ENCODE measurements at places on chromosomes 2 and 18.

- no peak for DNase-seq
Measured at GRCh38 chr2:160557903-160558302, 64.3 kb upstream of the RBMS1 start.

DNA sequence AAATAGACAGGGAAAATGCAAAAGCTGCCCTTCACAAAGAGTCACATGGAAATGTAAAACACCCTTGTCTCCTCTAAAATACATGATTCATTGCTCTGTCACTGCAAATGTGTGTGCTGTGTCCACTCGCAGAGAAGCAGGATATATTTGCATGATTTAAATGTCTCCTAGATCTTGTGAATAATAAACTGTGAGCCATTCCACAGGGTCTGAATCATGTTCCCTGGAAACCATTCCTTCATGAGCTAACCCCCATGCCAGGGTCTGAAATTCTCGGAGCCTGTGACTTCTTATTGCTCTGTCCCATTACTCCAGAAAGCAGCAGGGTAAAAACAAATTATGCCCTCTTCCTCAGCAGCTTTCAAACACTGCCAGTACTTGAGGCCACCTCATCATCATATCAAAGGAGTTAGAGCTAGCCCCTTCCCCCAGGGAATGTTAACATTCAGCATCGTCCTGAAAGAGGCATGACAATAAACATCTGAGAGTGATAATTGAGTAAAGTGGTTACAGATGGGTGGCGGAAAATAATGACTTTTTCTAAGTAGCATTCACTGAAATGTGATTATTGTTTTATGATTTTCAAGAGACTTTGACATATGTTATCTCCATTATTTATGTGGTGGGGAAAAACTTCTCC, 11.7 kb upstream of the CNGA3 start:
- peak; percentile 65 for DNase-seq

DNA sequence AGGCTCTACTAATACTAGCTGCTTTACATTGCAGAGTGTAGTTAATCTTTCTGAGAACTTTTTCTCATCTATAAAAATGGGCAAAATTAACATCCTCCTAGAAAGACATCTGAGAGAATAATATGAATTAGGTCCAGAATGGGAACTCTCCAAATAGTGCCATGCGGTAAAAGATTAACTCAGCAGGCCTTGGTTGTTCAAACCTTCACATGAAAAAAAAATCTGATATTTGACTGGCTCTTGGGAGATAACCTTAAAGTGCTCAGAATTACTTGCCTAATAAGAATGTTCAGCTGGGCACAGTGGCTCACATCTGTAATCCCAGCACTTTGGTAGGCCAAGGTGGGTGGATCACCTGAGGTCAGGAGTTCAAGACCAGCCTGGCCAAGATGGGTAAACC, 5.5 kb upstream of the CXXC1 start:
- no peak for DNase-seq

DNA sequence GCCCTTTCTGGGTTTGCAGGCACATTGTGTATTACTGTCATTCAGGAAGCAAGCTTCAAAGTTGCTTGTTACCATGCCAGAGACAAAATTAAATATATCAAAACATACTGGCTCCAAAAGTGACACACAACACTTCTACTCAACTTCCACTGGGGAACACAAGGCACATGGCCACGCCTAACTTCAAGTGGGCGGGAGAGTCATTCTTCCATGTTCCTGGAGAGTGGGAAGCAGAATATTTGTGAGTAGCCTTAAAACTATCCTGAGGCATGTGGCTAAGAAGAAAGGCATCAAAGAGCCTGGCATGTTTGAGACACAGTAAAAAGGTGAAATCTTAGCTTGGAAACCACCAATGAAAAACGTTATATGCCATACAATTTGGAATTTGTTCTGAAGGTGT, 90.5 kb upstream of the TACR1 start:
- no peak for DNase-seq

GRCh38 chr18:58900015-58900649, 35.5 kb downstream of the ZNF532 start:
- DNase-seq = no peak

DNA sequence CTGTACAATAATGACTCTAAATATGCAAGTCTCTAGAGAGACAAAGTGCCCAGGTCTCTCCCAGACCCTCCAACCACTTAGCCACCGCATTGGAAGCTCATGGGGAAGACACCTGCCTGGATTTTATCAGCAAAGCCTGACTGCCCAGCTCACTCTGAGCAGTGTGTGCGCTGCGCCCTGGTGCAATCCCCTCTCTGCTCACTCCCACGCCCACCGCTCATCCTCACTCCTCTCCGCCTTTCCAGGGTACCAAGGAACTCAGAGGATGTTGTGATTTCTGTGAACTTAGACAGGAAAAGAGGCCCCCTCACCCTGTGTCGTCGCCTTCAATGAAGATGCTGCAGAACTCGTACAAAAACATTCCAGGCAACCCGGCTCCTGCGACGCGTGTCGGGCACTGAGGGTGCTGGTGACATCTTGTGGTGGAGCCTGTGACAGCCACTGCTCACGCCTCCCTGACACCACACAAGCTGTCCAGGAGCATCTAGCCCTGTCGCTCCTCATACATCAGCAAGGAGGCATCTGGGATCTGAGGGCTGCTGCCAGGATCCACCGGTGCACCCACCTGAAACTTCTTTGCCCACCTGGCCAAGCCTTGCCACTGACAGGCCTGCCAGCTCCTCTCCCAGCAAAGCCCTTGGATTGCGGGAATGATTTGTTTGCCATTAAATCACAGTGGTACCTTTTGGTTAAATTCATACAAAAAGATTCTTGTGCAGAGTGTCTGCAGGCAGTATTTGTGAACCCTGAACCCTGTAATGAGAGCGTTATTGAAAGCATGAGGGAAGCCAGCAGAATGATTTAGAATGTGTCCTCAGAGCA, 220.4 kb downstream of the ZNF516 start:
- DNase-seq = no peak

- no peak for DNase-seq
Measured at GRCh38 chr2:171530378-171530777, 8.1 kb downstream of the CYBRD1 start.

DNA sequence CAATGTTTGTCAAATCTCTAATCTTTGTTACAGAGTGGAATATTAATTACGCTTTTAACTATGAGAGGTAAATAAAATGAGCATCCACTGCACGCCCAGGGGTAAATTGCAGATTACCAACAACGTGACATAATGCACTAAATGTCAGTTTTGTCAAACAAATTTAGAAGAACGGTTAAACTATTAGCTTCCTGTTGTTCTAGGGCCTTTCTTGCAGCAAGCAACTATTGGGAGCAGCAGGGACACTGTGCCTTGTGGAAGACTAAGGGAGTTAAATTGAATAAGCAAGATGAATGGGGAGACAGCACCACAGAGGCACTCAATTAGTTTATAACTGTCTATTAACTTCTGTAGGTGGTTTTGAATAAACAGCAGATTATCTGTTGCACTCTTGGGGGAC, 391.0 kb upstream of the RAB12 start:
- DNase-seq = no peak

- DNase-seq = no peak
Measured at GRCh38 chr2:69089998-69090397, 77.0 kb downstream of the ANTXR1 start.

DNA sequence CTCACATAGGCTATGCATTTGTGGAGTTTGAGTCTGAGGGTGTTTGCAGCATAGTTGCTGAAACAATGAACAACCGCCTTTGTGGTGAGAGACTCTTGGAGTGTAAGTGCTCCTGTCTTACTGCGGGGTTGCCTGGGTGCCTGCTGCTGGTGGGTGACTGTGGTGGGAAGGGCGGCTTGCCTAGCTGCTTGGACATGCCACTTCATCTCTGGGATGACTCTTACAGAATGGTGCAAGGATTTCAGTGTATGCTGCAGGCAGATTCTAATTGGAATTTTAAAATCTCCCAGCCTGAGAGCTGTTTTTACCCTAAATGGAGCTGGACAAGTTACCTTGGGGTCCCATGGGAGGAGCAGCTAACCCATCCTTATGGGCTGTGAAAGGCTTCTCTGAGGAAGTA, 50.1 kb downstream of the CYP27C1 start:
- no peak for DNase-seq

DNA sequence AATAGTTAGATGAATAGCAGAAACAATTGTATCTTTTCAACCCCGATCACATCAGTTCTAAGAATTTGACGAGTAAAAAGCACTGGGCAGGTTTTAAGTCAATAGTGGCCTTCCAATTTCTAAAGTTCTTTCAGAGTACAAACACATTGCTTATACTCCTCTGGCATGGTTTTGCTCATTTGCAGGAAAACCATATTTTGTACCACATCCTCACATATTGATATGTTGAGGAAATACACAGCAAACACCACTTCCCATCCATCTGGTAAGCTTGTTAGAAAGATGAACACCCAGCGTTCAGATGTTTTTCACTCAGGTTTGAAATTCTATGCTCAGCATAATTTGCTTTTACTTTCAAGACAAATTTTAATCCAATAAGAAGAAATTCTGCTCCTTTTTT, 344.6 kb upstream of the ACVR2A start:
- DNase-seq = no peak
